ENCODE measurements at places on chromosomes 3 and 15.

GRCh38 chr3:107211608-107212007 is 165.6 kb upstream of the CCDC54 start:
- no peak for DNase-seq

GRCh38 chr15:72923289-72923688 is 129.0 kb upstream of the NEO1 start:
- no peak for DNase-seq

DNA sequence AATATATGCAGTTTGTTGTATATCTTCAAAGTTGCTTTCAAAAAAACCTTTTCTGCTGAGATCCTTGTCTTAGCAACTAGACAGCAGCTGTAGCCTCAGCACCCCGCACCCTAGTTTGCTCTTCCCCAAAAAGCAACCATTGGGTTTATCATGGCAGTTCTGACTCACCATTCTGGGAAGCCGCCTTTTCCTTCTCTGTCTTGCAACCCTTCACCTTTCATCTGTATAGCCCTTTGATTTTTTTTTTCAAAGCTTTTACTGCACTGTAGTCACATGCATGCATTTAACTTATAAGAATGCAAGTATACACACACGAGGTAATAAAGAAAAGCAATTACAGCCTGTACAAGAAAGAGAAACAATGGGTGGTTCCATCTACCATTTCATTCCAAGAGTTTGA is 65.1 kb upstream of the THBS1 start:
- no peak for DNase-seq

GRCh38 chr3:78201091-78201490 is 1161.2 kb downstream of the ROBO2 start:
- no peak for DNase-seq

- no peak for DNase-seq
Measured at GRCh38 chr3:43162230-43163084, 56.6 kb upstream of the POMGNT2 start.

DNA sequence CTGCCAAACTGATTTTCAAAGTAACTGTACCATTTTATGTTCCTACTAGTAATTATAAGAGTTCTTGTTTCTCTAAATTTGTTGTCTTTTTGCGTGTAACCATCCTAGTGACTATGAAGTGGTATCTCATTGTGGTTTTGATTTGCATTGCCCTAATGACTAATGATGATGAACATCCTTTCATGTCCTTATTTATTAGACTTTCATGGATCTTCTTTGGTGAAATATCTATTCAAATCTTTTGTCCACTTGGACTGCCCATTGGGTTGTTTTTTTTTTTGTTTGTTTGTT is 3.6 kb downstream of the OXSR1 start:
- DNase-seq = no peak

- peak; percentile 60 for DNase-seq
Measured at GRCh38 chr3:61685755-61686154, 124.4 kb downstream of the PTPRG start.

DNA sequence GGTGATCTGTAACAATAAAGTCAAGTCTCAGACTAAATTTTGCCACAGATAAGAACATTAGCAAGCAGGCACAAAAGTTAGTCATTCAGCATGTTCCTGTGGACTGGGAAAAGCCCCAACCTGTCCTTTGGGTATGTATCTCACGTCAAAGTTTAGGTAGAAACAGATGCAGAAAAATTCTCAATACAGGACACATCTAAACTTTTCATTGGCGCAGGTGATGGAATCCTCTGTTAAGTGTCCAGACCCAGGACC is 120.6 kb downstream of the ATG7 start:
- DNase-seq = no peak

DNA sequence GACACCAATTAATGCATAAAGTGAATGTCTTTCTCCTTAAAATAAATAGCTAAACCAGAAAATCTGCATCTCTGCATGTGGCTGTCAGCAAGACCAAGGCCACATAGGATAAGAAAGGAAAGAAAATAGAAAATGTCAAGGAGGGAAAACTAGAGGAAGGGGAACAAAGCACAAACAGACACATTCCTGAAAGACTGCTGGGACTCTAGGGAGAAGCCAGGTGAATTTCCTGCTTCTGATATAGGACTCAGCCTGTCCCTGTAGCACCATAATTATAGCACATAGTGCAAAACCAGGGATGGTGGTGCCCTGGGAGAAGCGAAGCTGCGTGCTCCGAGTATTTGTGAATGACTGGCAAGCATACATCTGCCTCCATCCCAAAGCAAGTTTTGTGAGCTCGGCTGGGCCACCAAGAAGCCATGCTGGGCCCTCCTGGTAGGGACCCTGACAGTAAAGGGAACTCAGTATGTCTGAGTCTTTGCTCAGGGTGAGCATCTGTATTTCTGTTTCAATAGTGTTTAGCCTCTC is 14.2 kb downstream of the FSTL1 start:
- no peak for DNase-seq

- no peak for DNase-seq
Measured at GRCh38 chr3:8359133-8359532, 142.5 kb upstream of the LMCD1 start.

DNA sequence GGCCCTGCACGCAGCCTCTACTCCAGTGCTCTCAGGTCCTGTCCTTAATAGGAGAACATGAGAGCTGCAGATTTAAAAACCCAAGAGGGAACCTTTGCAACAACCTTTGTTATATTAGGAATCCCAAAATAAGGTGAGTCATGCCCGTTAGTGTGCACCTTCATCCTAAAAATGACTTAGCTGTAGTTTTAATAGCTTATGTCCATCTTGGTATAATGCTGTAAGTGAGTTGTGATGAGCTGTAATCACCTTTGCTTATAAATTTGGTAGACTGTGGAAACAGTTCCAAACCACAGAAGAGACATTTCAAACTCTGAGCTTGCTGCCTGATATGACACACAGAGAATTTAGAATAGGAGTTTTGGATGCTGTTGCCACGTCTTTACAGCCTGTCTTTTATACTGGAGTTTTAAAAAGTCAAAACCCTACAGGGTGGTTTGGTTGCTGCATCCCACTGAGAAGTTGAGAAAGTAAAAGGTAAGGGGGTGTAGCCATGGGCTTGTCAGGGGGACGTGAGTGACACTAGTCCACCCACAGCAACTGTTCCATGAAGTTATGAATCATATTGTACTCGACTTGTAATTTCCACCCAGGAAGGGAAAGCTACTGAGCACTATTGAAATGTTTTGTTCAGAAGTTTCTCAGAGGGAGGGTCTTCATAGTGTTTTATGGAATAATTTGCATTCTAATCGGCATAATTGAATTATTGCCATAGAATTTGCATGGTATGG is 27.4 kb upstream of the CD47 start:
- DNase-seq = no peak

- DNase-seq = no peak
Measured at GRCh38 chr3:195163719-195164572, 107.0 kb downstream of the XXYLT1 start.

DNA sequence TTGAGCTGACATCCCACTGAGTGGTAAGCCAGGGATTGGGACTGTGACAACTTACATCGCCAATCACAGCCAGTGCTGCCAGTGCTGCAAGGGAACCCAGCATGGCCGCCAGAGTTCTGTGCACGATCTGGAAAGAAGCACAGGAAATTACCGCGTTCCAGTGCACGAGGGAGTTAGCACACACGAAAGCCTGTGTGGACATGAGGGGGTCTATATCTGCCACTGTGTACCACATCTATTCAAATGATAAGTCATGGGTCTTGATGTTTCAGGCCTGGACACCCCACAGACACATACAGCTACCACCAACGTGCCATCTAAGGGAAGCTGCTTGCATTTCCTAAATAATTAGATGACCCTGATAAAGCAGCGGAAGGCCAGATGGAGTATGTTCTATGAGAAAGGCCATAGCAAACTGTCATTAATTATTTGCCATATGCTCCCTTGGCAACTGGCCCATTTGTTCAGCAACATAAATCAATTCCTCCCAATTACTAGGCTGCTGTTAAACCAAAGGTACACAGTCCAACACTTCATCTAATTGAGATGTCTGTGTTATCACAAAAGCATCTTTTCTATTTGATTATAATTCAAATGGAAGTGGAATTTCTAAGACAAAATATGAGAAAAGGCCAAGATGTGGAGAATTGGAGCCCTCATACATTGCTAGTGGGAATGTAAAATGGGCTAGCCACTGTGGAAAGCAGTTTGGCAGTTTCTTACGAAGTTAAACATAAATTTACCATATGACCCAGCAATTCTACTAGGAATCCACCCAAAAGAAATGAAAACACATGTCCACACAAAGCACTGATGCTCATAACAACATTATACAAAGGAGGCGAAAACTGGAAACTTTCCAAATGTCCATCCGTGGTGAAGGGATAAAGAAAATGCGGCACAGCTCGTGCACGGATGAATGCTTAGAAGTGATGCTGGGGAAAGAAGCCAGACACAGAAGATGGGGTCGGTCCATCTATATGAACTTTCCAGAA is 108.3 kb downstream of the OCA2 start:
- no peak for DNase-seq

DNA sequence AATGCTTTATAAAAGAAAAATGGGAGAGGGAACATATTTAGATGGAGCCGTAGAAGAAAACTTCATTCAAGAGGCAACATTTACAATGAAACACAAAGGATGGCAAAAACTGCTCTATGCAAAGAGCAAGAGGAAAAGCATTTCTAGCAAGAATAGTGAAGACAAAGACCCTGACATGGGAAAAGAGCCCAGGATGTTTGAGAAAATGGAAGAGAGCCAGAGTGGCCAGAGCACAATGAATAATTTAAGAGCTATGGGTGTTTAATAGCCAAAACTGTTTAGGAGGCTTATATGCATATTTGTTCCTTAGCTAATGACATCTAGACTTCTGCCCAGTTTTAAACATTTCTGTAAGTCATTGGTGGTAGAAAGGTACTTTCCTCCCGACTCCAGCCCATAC is 25.4 kb upstream of the SEMA6D start:
- no peak for DNase-seq

DNA sequence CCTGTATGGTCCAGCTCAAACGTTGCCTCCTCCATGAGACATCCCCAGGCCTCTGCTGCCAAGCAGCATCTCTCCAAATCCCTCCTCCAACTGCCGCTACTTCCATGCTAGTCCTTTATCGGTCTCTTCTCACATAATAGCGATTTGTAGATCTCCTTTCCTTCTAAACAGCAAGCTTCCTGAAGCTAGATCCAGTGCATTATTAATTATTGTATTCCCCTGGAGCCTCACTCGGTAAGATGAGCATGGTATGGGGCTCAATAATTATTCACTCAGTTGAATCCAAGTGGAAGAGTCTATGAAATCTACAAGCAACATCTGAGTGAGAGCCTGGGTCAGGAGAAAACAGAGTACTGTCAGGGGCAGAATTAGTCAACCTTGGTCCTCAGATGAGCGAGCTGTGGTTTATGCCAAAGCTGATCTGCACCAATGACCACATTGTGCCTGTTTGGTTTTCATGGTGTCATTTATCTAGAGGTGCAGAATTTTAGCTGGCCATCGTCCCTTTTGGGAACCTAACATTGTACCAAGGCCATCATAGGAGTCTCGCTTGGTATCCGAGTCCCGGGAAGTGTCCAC is 93.8 kb upstream of the UBE2E1 start:
- no peak for DNase-seq

- no peak for DNase-seq
Measured at GRCh38 chr3:11536132-11536935, 107.4 kb downstream of the VGLL4 start.

DNA sequence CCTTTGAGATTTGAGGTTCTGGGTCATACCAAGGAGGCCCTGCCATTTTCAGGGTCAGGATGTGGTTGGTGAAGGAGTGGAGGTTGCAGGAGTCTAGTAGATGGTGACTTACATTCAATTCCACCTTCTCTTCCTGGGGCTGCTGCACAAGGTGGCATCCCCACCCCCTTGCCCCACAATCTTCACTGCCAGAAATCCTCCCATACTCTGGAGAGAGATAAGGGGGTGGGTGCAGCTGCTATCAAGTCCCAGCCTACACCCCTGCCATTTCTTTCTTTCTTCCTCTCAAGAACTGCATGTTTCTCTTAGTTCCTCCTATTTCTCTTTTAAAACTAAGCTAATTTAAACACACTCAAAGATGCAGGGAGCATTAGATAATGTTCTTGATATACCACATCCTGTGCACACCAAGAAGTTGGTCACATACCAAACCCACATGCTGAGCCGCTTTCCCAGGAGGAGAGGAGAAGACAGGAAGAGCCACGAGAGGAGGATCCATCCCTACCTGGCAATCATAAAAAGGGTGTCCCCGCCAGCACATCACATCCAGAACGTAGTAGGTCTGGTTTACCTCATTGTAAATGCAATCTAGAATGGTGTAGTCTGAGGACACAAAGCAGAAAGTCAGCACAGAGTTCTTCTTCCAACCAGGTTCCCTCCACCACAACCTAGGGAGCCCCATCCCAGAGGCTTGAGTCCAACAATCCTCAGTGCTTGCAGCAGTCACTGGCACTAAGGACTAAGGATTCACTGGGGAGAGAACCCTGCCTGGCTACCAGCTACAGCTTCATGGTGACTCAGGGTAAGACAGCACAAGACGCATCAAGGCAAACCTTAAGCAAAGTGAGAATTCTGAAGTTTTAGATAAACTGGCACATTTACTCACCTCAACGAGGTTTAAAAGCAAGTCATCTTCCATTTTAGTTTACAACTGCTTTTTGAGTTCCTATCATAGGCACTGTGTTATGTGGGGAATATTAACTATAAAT is 18.5 kb downstream of the SNUPN start:
- DNase-seq = no peak

GRCh38 chr3:129938140-129938930 is 36.2 kb upstream of the TRH start:
- DNase-seq = no peak

DNA sequence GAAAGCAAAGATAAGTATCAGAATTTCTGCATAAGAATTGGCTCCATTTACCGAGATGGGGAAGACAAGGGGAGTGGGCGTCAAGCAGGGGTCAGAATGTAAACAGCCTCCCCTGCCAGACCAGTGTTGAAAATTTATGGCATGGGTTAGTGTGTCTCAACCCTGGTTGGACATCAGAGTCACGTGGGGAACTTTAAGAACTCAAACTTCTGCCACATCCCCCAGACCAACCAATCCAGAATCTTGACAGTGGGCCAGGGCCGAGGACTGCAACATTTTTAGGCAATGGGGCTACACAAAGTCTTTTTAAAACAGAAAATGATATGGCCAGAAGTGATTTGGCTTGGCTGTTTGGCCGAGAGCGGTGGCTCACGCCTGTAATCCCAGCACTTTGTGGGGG is 14.3 kb upstream of the MASP1 start:
- DNase-seq = no peak

DNA sequence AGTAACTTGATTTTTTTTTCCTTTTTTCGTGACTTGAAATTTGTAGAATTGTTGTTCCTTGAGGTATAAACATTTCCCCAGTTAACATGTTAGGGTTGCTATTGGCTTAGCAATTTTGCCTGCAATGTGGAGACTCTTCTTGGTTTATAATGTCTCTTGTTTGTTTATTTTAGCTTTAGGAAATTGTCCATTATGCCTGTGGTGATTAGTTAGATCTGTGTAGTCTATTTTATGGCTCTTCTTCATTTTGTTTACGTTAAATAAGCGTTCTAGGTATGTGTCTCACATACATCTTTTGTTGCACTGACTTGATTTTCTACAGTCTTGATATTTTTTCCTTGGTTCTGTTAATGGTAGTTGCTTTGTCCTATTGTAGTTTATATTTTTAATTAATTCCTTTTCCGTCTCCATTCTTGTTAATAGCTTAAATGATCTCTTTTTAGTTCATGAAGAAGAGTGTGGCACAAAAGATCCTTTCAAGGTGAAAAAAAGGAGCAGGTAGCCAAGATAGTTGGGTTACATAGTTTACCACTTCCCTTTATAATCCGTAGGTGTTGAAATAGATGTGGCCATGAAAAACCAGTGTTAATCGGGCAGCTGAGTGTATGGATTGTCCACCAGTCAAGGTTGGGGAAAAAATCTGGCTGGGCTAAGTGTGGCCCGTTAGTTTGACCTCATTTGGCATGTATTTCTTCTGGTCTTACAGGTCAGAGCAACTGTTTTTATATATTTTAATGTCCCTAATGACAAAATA is 12.1 kb downstream of the IQGAP1 start:
- DNase-seq = no peak
